Left lobe of liver (tissue), 2 donors: ENCODE measurements at places on chromosomes 7 and 10. TPM values are rescaled to one million over a fixed set of nuclear protein-coding genes. Genes with fewer than 3 reads are reported as not detected.

The TUBB8 gene
- total RNA-seq: not detected

The LIPN gene
- total RNA-seq: not detected

The FAM25G gene
- total RNA-seq: not detected

The MBL2 gene
- total RNA-seq: 108 TPM

The INTS15 gene
- total RNA-seq: 14.1 TPM

The PSMG3 gene
- 10.7 TPM for total RNA-seq

The JCAD gene
- total RNA-seq: 4.2 TPM

- DNase-seq: peak; percentile 74
These were observed 918 bp downstream of the PWWP2B start for GRCh38 chr10:132397671-132398565.

- no peak for DNase-seq
These were observed 59.1 kb downstream of the NRF1 start for GRCh38 chr7:129670656-129671055.

GRCh38 chr10:35452171-35452570 lies 115.9 kb downstream of the CCNY start:
- no peak for DNase-seq

GRCh38 chr7:108498481-108498880 lies 27.5 kb downstream of the PNPLA8 start:
- no peak for DNase-seq

DNA sequence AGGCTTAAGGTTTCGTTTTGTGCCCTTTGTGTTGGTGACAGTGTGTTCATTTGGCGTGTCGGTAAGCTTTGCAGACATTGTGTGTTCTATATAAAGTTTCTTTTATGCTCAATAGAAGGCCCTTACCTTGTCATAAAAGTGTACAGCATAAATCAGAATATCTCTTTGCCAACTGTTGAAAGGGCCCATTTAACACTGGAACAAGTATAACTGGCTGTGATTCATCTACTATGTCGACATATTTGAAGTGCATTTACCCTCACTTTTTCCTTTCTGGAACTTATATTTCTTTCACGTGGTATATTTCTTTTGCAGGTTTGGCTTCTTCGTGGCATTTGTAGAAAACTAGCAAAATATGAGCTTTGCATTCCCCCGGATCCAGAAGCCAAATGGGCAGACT lies 32.7 kb downstream of the EEPD1 start:
- no peak for DNase-seq

DNA sequence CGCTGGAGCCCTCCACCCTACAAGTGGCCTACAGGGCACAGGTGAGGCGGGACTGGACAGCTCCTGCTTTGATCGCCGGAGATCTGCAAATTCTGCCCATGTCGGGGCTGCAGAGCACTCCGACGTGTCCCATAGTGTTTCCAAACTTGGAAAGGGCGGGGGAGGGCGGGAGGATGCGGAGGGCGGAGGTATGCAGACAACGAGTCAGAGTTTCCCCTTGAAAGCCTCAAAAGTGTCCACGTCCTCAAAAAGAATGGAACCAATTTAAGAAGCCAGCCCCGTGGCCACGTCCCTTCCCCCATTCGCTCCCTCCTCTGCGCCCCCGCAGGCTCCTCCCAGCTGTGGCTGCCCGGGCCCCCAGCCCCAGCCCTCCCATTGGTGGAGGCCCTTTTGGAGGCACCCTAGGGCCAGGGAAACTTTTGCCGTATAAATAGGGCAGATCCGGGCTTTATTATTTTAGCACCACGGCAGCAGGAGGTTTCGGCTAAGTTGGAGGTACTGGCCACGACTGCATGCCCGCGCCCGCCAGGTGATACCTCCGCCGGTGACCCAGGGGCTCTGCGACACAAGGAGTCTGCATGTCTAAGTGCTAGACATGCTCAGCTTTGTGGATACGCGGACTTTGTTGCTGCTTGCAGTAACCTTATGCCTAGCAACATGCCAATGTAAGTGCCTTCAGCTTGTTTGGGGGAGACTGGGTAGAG lies at the start of gene COL1A2:
COL1A2 (plus strand) TSS at position 459 of the 704 bp plus-strand sequence; CDS start at position 596, 137 bp downstream.
- peak; percentile 47 for DNase-seq

GRCh38 chr7:128827248-128827958 lies 2.8 kb upstream of the FLNC start:
- DNase-seq: no peak

DNA sequence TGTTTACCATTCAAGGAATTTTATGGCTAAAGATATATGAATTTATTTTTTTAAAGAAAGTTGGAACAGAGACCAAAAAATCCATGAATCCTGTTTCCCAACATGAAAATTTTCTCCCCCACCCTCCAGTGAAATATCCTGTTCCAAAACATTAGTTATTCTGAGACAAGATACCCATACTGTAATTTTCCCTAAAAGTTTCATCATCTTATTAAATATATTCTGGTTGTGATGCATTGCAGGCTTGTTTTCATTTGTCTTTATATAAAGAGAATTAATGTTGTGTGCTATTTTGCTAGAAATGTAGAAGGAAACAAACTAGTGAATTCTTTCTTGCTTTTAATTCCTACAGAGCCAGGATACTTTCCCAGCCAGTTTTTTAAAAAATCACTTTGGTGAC lies 106.6 kb downstream of the EXOC4 start:
- DNase-seq: no peak

GRCh38 chr10:25573316-25573715 lies 360.7 kb upstream of the MYO3A start:
- no peak for DNase-seq

GRCh38 chr7:5424749-5425506 lies 1.3 kb upstream of the TNRC18 start:
- DNase-seq: peak; percentile 87

GRCh38 chr7:139560678-139561077 lies 37.2 kb downstream of the CLEC2L start:
- no peak for DNase-seq
